ENCODE measurements at places on chromosomes 6 and 20. TPM values are rescaled to one million over a fixed set of nuclear protein-coding genes. Genes with fewer than 3 reads are reported as not detected.

GPX5 gene
- total RNA-seq: not detected

PRL gene
- not detected for total RNA-seq

ANKRD6 gene
- total RNA-seq: 32.2 TPM

MAP7 gene
- not detected for total RNA-seq

MDFI gene
- 94.7 TPM for total RNA-seq

DNA sequence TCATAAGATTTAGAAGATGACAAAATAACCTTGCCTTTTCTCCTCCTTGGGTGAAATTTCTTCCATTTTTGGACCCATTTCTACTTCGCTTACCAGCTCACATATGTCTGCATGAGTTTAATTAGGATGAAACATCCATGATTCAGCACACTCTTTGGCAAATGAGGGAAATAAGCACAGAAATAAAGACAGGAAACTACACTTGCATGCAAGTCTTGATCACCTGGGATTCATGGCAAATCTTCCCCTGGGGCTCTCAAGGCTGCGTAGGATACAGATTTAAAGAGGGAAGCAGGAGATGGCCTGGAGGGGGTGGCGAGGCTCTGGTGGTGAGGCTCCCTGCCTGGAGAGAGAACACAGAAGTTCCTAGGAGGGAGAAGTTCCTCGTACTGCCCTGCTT, 147.8 kb downstream of the EDN3 start:
- H3K27me3 ChIP-seq: no peaks in the 10 kb centered on the region
- H3K36me3 ChIP-seq: no peaks in the 10 kb centered on the region
- H3K4me3 ChIP-seq: no peak overlapping the region
- no peak overlapping the region for H3K27ac ChIP-seq
- H3K4me1 ChIP-seq: no peaks in the 10 kb centered on the region
- no peak for DNase-seq

- H3K27me3 ChIP-seq: no peaks in the 10 kb centered on the region
- no peak for DNase-seq
- H3K27ac ChIP-seq: no peak overlapping the region
- no peaks in the 10 kb centered on the region for H3K4me1 ChIP-seq
- H3K4me3 ChIP-seq: no peak overlapping the region
Measured at GRCh38 chr6:6655805-6656251, 67.3 kb downstream of the LY86 start.

DNA sequence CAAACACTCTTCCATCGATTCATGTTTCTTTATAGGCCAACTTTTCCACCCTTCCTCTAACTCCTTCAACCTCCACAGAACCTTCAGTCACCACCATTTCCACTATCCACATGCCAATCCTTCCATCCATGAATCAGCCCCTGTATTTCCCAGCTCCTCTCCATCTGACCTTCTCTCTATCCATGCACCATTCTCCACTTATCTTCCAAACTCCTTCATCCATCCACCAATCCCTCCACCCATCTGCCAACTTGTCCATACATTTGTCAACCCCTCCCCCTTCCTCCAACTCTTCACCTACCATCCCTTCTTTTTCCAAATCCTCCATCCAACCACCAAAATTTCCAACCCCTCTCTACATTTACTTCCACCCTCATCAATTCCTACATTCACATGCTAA, 49.9 kb downstream of the MAFB start:
- no peak overlapping the region for H3K4me3 ChIP-seq
- H3K36me3 ChIP-seq: no peaks in the 10 kb centered on the region
- H3K27ac ChIP-seq: no peak overlapping the region

GRCh38 chr6:28979679-28980078, 25.4 kb downstream of the ZNF311 start:
- DNase-seq: no peak
- no peaks in the 10 kb centered on the region for H3K27me3 ChIP-seq
- H3K27ac ChIP-seq: no peak overlapping the region
- H3K36me3 ChIP-seq: no peaks in the 10 kb centered on the region
- H3K4me3 ChIP-seq: no peak overlapping the region
- no peaks in the 10 kb centered on the region for H3K4me1 ChIP-seq

DNA sequence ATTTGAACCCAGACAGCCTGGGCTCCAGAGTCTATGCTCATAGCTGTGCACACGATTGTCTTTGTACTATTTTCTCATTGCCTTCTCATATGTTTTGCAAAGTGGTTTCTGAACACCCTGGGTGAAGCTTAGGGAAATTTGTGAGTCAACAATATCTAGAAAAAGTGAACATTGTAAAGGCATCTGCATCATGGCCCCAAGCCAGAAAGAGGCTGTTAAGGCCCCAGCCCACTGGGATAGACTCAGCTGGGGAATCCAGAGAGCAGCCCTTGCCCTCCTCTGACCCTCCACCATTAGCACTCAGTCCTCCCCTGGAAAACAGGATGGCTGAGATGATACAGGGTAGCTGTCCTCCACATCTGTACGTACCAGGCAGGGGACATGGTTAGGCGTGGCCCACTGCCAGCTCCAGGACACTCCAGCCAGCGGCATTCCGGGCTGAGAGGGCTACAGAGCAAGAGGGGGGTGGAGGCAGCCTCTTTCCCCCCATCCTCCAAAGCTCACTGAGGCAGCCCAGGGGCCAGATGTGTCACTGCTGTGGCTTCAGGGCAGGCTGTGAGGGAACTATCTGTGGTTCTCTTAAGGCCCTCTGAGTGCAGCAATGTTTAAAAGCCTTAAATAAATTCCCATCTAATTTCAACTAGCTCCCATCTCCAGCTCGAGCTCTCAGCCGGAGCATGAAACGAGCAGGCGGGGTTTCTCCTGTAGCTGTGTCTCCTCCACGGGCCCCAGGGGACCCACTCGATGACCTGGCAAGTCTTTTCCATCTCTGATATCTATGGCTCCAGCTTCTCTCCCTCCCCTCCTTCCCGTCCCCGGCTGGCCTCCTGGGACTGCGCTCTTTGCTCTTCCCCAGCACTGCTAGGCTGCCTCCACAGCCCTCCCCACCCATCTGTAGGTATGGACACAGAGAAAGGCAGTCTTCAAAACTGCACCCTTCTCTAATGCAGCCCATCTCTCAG, 209.4 kb upstream of the LRFN2 start:
- no peaks in the 10 kb centered on the region for H3K4me1 ChIP-seq
- no peak overlapping the region for H3K4me3 ChIP-seq
- no peaks in the 10 kb centered on the region for H3K27me3 ChIP-seq
- no peaks in the 10 kb centered on the region for H3K36me3 ChIP-seq
- no peak for DNase-seq
- no peak overlapping the region for H3K27ac ChIP-seq

DNA sequence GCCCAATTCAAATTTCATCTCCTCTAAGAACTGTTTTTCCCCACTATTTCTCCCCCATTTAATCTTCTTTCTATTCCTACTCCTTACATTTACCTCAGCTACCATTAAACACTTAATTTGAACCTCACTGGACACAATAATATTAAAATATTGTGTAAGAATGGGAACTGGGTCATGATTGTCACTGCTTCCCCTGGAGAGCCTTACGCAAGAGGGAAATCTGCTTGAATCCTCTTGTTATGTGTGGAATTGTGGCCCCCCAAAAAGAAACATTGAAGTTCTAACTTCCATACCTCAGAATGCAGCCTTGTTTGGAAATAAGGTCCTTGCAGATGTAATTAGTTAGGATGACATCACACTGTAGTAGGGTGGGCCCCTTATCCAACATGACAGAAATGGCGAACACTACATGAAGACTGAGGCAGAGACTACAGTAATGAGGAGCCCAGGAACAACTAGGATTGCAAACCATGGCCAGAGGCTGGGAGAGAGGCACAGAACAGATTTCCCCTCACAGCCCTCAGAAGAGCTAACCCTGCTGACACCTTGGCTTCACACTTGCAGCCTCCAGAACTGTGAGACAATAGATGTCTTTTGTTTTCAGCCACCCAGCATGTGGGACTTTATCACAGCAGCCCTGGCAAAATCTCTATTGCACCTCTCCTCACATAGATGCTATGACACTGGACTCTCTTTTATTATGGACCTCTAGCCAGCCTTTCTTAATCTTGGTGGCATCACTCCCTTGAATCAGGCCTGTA, 29.9 kb downstream of the HIVEP2 start:
- H3K4me1 ChIP-seq: no peaks in the 10 kb centered on the region
- no peaks in the 10 kb centered on the region for H3K36me3 ChIP-seq
- H3K27me3 ChIP-seq: no peaks in the 10 kb centered on the region
- H3K4me3 ChIP-seq: no peak overlapping the region

DNA sequence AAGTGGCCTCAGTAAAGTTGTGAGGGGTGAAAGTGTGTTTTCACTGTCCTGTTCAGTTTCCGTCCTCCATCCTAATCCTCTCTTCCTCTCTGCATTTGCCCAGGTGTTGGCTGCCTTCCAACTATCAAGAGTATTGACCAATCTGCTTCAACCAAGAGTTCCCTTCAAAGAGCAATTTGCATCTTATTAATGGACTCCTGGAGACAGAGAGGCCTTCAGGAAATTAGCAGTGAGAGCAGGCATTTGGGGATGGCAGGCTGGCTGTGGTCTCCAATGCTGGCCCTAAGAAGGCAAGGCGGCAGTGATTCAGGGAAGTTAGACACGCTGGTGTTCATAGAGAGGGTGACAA, 77.2 kb downstream of the GPR6 start:
- H3K4me3 ChIP-seq: no peak overlapping the region
- no peaks in the 10 kb centered on the region for H3K27me3 ChIP-seq
- no peaks in the 10 kb centered on the region for H3K4me1 ChIP-seq
- H3K27ac ChIP-seq: no peak overlapping the region
- no peak for DNase-seq

GRCh38 chr6:88785478-88785877, 177.9 kb downstream of the RNGTT start:
- DNase-seq: no peak
- no peaks in the 10 kb centered on the region for H3K27me3 ChIP-seq
- no peaks in the 10 kb centered on the region for H3K4me1 ChIP-seq

All from ascending aorta (tissue), 2 donors.